ENCODE measurements at places on chromosomes 1 and 21. TPM values are rescaled to one million over a fixed set of nuclear protein-coding genes. Genes with fewer than 3 reads are reported as not detected.

DNA sequence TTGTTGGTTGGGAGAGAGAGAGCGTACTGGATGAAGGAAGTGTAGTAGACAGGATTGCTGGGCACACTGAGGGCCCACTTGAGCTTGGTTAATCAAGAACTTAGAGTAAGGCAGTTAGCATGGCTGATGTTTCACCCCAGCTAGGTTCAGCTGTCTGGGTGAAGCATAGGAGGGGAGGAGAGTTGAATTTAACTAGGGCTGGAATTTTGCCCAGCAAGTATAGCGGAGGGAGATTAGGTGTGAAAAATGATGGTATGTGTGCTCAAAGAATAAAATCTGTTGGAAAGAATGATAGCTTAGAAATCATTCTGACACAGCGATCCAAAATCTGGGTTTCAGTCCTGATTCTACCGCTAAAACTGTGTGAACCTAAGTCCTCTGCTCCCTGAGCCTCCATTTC, 461.5 kb upstream of the PROX1 start:
- no peak for DNase-seq

Gene APOBEC4
- not detected for polyA plus RNA-seq

Gene F13B
- polyA plus RNA-seq = not detected

Gene IGFN1
- 3.4 TPM for polyA plus RNA-seq

Gene S100A11
- polyA plus RNA-seq = 146 TPM

Gene ZNF436
- 38.0 TPM for polyA plus RNA-seq

Gene CDC7
- 6.7 TPM for polyA plus RNA-seq

GRCh38 chr1:116334015-116334547, 39.0 kb upstream of the ATP1A1 start:
- DNase-seq = no peak

- DNase-seq = no peak
These were observed 24.7 kb upstream of the ATP5PO start for GRCh38 chr21:33940164-33940880.

Gene SUSD4
- polyA plus RNA-seq = 4.6 TPM

DNA sequence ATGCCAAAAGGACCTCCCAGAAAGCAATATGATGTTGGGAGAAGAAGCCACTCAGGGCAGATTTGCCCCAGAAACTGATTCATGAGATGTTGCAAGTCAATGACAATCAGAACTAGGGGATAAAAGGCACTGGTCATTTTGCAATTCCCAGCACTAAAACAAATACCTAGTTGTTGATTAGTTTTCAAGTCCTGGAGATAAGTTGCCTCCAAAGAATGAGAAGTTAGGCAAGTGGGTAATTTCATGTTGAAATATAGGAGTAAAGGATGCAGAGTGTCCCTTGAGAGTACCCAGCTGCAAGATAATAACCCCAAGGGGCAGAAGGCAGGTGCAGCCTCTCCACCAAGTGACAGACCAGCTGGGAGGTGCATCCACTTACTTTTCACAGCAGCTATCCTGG, 363.6 kb downstream of the PBX1 start:
- DNase-seq = no peak

DNA sequence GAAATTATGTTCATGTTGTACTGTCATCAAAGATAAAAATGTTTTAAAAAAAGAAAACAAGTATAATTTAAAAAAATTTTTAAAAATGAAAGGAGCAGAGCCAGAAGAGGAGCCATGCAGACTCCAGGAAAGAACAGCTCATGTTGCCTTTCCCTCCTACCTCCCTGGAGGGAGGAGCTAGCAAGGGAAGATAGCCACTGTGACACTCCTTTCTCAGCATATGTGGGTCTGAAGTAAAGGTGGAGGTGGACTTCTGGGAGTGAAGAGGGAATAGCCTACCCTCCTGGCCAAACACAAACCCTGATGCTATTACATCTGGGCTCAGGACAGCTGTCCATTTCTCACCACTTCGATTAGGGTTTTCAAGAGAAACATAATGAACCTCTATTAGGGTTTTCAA, 54.2 kb downstream of the SLC2A1 start:
- no peak for DNase-seq

- DNase-seq = no peak
These were observed 29.3 kb downstream of the AK2 start for GRCh38 chr1:33007190-33008050.

DNA sequence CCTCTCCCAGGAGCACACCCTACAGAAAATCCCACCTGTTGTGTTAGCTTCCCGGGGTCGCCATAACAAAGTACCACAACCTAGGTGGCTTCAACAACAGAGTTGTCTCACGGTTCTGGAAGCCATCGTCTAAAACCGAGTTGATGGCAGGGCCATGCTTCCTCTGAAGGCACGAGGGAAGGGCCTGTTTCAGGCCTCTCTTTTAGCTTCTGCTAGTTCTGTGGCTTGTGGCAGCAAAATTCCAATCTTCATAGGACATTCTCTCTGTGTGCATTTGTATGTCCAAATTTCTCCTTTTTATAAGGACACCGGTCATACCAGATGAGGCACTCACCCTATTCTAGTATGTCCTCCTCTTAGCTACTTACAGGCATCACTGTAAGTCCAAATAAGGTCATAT, 3.2 kb downstream of the CFAP74 start:
- DNase-seq = no peak

- DNase-seq = no peak
These were observed 459.3 kb downstream of the ADGRL2 start for GRCh38 chr1:82260051-82260450.

Gene CACNA1S
- 56.1 TPM for polyA plus RNA-seq

DNA sequence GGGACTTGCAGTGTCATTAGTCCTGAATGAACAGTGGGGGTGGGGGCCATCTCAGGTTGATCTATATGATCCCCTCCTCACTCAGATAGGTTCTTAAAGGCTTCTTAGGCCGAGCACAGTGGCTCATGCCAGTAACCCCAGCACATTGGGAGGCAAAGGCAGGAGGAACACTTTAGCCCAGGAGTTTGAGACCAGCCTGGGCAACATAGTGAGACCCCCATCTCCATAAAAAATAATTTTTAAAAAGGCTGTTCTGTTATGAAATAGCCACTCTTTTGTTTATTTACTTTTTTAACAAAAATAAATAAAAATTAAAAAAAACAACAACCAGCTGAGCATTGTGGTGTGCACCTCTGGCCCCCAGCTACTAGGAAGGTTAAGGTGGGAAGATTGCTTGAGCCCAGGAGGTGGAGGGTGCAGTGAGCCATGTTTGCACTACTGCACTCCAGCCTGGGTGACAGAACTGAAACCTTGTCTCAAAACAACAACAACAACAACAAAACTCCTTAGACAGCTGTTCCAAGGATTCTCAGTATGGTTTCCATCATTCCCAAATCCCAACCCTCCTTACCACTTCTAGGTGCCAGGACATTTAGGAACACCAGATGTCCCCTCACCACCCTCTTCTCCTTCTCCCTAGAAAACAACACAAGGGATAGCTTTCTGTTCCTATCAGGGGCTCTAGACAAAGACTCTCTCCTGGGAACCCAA, 2.0 kb upstream of the TRAPPC3 start:
- DNase-seq = no peak

Measured in forelimb muscle (tissue), 1 donor.